Upper lobe of right lung (tissue), 1 donor: ENCODE measurements at places on chromosomes 7 and 10. TPM values are rescaled to one million over a fixed set of nuclear protein-coding genes. Genes with fewer than 3 reads are reported as not detected.

DNA sequence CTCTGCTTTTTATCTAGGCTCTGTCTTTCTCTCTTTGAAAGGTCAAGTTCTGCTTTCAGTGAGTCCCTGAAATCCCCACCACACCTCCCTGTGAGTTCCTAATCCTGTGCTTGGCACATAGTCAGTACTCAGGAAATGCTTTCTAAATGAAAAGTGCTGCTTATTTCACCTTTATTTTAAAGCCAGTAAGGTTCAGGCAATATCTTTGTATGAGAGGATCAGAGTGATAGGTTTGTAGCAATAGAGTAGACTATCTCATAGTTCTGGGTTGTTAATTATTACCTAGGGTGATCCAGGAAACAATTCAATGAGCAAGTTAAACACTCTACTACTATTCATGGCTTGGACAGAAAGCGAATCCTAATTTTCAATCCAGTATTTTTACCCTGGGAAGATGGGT is 7.4 kb upstream of the LAMB1 start:
- H3K27ac ChIP-seq, result no peak overlapping the region
- no peaks in the 10 kb centered on the region for H3K36me3 ChIP-seq
- no peak for DNase-seq
- no peak overlapping the region for H3K4me3 ChIP-seq
- H3K27me3 ChIP-seq, result peaks cover under 1% of the 10 kb centered on the region

The POLR2J gene
- total RNA-seq, result 35.0 TPM

The C10orf95 gene
- total RNA-seq, result 3.1 TPM

GRCh38 chr10:73232887-73233286 is 14.2 kb downstream of the DNAJC9 start:
- peaks cover 43% of the 10 kb centered on the region for H3K36me3 ChIP-seq
- H3K4me3 ChIP-seq, result no peak overlapping the region
- H3K4me1 ChIP-seq, result no peaks in the 10 kb centered on the region
- no peak overlapping the region for H3K27ac ChIP-seq
